ENCODE measurements at places on chromosomes 1 and 21.

DNA sequence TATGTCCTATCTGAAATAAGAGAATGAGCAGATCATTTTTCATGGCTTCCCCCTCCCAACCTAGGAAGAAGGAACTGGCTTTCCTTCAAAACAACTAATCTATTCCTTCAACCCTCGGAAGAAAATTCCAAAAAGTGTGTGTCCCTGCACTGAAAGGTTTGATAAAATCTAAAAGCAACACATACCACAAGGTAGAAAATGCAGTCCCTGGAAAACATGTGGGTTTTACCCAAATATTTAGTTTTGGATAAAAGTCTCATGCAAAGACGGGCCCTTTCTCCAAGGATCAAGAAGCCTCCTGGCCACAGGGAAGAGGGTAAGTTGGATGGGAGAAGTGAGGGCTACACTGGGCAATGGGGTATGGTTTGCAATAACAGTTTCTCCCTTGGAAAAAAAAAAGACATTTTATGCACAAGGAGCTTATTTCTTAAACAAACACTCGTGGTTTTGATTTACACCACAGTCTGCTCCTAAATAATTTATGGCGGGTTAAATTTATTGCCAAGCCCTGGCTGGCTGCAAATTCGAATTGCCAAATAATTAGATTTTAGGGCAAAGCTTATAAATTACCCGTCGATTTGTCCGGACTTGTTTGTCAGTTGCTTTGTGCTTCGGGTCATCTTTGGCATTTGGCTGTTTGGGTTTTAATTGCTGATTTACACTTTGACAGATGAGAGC lies 28.9 kb downstream of the ERI3 start:
- DNase-seq, result no peak

DNA sequence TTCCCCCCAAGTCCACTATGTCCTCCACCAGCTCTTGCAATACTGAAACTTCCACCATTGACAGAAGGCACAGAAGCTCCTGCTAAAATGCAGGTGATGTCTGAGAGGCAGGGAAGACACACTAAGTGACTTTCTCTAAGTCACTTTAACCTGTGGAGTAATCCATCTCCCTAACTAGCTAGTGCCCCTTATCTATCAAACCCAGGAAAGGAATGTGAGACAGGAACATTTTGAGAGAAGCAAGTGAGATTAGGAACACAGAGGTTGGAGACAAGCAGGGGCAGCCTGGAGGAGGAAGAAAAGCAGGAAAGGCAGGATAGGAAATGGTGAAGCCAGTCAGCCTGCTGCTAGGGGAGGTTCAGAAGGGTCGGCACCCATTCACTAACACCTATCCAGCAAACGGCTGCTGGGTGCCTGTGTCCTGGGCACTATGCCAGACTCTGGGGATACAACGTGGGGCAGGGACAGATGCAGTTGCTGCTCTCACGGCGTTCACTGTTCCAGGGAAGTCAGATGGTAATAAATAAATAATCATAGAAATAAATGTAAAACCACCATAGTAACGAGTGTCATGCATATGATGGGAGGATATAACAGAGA lies 7.0 kb downstream of the GPA33 start:
- DNase-seq, result peak; percentile 61

DNA sequence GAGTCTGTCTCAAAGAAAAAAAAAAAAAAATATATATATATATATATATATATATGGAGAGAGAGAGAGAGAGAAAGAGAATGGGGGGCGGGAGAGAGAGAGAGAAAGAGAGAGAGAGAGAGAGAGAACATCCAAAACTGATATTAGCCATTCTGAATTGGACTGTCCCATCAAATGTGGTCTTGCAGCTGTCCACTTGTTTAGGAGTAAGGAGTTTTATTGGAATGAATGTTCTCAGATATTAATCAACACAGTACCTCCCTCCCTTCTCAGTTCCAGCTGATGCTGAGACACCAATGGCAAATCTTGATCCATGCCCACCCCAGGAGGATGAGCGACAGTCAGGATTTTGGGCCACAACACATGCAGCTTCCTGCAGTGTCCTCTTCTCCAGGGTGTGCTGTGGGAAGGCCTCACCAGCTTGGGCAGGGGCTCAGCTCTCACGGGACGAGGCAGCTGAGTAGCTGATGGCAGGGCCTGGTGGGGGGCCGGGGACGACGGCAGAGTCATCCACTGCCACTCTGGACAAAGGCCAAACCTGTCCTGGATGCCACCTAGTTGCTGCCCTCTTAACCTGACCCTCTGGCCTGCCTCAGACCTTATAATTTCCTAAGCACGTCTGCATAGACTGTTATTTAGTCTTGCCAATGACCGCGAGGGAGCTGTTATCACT lies 9.3 kb upstream of the CLDN14 start:
- DNase-seq, result no peak

GRCh38 chr1:92399076-92399475 lies 87.6 kb downstream of the GFI1 start:
- DNase-seq, result no peak

DNA sequence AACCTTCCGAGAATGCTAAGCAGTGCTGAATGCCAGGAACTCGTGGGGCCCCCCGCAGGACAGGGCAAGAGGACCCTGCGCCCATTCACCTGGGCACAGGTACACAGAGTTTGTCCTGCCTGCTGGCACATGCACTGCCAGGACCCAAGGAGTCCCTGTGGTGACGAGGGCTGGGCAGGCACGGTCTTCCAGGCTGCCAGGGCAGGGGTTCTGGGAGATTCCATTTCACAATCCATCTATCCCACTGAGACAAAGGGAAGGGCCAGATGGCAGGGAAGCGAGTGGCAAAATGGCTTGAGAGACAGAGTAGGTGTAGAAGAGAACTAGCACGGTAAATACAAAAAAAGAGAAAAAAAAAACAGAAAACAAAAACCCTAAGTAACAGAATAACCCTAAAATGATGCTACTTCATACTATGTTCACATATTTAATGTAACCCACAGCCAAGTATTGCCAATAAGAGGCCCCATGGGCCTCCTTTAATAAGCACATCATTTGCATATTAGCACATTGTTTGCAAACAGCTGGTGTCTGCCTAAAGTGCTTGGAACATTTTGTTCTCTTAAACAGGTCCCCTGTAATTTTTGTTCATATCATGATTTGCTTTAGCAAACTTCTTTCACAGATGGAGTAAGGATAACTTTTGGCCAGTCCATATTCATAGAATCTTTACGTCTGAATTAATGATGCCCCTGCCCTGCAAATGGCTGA lies 83.8 kb downstream of the STUM start:
- no peak for DNase-seq

DNA sequence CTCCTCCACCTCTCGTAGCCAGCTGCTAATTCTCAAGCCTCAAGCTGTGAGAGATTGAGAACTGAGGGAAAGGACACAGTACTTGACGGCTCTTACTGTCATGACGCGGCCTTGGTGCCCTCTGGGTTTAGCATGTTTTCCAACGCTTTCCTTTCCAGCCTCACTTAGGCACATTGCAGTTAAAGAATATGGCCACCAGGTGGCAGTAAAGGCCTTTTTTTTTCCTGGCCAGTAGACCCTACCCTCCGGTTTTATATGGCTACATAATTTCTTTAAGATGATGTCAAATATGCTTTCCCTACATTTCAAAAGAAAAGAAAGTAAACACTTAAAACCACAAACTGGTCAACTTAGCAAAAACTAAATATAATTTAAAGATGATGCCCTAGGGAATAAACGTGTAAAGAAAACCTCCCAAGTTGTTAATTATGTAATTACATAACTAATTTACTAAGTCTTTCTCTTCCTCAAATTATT lies 56.8 kb upstream of the PRDX6 start:
- DNase-seq, result peak; percentile 93

DNA sequence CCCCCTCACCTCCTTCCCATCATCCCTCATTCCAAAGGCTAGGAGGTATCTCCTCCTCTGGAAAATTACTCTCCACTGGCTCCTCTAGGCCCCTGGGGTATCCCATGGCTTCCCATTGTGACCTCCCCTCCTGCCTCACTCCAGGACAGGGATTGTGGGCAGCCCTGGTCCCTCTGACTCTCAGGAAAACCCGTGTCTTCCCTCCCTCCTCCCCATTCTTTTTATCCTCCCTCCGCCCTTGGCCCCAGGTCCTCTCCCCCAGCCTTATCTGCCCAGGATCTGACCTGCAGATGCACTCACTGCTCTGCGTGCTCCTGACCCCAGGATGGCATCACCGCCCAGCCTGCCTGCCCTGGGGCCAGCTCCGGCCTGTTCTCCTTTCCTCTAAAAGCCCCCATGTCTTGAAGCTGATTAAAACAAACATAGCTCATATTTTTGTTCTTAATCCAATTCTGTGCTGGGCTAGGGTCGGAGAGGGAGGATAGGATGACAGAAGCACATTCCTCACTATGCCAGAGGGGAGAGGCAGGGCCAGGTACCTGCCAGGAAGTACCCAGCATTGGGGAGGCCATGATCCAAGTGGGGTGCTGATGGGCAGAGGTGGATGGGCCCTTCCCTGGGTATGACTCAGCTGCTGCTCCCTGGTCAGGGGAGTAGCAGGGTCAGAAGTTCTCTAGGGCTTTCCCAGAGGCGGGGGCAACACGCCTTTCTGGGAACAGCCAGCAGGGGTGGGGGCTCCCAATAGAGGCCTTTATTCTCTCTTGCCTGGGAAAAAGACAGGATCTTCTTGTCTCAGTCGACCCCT lies 13.8 kb upstream of the UBL4B start:
- no peak for DNase-seq

GRCh38 chr1:52203935-52204625 lies 62.2 kb downstream of the ZFYVE9 start:
- no peak for DNase-seq

DNA sequence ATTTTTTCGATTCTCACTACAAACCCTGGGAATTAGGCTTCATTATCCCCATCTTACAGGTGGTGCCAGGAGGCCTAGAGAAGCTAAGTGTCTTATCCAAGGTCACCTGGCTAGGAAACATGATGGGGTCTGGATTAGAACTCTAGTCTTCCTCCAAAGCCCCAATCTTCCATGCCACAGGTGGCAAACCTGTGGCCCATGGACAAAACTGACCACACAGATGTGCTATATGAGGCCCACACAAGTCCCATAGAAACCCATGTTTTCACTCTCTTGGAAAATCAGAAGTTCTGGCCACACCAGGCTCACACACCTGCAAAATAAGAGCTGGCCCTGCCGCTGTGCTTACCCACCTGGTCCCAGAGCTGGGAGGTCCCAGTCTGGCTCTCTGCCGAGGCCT lies 21.6 kb downstream of the VWA5B1 start:
- DNase-seq, result no peak

- DNase-seq, result no peak
These were observed 70.3 kb downstream of the PROX1 start for GRCh38 chr1:214058076-214058475.

DNA sequence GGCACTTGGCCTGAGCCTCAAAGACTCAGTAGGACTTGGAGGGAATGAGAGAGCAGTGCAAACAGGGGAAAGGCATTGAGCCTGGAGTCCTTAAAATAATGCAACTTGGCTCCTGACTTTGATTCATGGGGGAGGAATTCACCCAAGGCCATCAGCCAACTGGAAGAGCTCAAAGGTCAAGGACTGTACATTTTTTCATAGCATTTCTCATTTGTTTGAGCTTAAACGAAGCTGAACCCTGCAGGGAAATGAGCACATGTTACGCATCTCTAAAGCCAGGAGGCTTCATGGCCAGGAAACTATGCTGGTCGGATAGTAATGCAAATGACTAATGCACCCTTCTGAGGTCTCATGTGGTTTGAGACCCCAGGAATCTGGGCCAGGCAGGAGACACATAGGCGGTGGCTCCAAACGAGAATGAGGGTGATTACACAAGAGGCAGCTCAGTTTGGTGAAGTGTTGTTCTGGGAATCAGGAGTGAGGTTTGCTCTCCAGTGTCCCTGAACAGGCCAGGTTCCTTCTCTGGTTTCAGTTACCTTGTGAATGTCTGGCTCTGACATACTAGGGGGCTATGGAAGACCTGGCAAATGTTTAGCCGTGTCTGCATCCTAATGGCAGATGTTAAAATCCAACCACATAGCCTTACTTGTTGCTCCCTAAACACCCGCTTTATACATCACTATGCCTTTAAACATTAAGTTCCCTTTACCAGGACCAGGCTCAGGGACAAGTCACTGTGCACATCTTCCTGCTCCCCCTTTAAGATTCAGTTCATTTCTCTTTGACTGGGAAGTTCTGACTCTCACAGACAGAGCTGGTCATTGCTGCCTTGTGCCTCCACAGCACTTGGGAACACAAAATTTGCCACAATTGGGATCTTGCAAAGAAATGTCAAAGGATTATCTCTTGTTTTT lies 503.9 kb upstream of the USP24 start:
- DNase-seq, result no peak

GRCh38 chr1:207049974-207050391 lies 1.0 kb downstream of the YOD1 start:
- peak; percentile 69 for DNase-seq

DNA sequence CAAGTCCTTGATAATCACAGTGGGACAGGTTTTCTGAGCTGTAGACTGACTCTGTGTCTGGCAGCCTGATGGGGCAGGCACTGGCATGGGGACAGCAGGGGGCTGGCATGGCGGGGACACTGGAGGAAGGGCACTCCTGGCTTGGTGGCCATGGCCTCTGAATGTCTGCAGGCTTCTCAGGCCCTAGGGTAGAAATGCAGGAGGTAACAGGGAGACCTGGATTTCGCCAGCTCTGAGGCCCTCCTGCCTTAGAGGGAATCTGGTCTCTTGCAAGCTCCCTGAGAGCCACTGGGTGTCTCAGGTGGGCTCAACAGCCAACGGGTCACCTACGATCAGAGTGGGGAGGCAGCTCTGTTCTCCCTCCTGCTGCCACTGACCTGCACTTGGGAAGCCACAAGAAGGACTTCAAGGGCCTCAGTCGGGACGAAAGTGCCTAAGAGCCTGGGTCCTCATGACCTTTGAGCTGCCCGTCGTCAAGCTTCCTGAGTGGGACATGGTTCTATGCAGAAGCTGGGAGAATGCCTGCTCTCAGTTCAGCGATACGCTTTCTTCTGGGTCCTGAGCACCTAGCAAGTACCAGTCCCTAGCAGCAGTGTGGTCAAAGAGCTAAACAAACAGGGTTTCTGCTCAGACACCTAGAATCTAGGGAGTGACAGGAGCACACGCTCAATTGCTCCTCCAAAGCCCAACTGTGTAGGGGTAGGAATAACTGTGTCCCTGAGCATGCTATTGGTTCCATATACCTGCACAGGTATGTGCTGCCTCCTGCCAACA lies 569.0 kb downstream of the PTPRU start:
- no peak for DNase-seq

DNA sequence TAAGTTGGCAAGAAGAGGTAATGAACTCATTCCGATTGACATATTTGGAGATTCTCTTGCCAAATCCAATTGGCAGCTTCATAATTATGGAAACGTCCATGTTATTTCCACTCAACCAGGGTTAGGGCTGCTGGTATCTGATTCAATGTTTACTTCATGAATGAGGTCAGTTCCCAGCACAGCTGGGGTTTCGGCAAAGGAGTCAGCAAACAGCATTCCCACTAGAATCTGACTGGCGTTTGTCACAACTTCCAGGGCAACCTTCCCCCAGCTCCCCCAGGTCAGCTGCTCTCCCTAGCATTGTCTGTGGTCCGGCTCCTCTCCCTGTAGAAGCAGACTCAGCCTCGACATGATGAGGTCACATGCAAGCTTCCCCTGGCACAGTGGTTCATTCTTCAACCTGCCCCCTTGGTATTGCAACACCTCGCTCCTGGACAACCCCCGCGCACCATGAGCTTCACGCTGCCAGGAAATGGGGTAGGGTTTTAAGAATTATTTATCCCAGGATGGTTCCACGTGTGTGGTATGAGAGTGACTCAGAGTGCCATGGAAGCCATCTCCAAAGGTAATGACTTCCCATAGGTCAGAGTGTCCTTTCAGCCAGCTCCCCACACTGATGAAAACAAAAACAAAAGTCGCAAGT lies 100.7 kb upstream of the SLC25A33 start:
- no peak for DNase-seq

All from NCI-H1417 (cell line).